ENCODE measurements at places on chromosomes 1 and 21. TPM values are rescaled to one million over a fixed set of nuclear protein-coding genes. Genes with fewer than 3 reads are reported as not detected.

GPR37L1 gene
- total RNA-seq: not detected

GRCh38 chr1:208595745-208596144 lies 351.6 kb upstream of the PLXNA2 start:
- no peak for DNase-seq

GRCh38 chr21:22063140-22063539 lies 1064.9 kb downstream of the NCAM2 start:
- DNase-seq: no peak

DNA sequence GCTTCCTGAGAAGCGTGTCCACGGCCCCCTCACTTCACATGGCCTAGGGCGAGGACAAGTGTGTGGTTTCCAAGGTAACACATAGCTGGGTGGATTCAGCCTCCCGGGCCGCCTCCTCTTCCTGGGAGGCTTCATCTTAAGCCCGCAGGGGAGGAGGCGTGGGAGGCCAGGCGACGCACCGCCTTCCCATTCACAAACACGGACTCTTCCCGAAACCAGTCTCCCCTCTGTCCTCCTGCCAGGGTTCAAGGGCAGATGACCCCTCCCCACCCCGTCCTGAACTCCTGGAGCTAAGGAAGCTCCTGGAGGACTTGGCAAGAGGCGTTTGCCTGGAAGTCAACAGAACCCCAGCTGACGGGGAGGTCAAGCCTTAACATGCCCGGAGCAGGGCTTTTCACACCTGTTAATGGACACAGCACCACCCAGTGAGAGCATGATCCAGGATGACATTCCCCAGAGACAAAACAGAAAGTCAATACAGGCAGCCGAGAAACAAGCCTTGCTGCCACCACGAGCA lies 56.7 kb downstream of the KCNN3 start:
- DNase-seq: no peak

- no peak for DNase-seq
Observed at GRCh38 chr1:184146202-184146601, 94.7 kb downstream of the TSEN15 start.

BEND5 gene
- total RNA-seq: 1.7 TPM

MYOG gene
- total RNA-seq: not detected

DNA sequence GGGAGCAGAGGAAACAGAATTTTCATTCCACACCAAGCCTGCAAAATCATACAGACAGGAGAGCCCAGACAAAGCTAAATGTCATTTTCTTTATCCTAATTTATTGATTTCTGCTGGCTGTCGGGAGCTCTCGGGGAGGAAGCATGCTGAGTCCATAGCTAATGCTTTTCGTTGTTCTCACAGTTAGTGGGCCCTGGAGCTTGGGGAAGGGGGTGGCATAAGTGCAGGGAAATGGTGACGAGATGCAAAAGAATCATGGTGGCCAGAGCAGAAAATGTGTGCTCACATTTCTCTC lies 202.4 kb downstream of the TOMM20 start:
- DNase-seq: no peak

DNA sequence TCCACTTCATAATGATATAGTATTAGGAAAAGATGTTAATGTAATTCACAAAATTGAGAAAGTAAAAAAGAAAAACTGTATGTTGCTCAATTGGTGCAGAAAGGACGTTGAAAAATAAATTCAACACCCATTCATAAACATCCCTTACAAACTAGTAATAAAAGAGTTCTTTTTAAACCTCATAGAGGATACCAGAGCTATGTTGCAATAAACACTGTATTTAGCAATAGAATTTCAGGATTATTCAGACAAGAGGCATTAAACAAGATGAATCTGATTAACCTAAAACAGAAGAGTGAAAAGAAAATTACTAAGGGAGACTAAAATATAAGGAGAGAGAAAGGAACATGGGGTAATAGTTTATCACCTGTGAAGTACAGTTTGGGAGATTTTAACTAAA lies 154.8 kb downstream of the NTPCR start:
- no peak for DNase-seq

RXRG gene
- total RNA-seq: not detected

SH2D1B gene
- not detected for total RNA-seq

ST6GALNAC3 gene
- total RNA-seq: 0.47 TPM

GRCh38 chr1:227747948-227748495 lies 12.8 kb downstream of the SNAP47 start:
- no peak for DNase-seq

DNA sequence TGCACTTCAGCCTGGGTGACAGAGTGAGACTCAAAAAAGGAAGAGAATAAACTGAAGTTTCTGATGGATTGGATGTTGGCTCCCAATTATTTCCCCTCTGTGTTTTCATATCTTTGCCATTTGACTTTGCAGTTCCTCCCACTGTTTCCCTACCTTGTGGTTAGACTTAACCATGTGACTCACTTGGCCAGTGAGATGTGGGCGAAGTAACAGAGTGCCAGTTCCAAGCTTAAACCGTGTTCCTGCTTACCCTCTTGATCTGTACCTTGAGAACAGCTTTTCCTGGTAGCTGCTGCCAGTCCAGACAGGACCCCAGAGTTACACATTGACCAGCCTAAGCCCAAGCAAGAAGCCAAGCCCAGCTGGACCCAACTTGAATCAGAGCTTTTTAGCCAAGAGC lies 323.4 kb downstream of the LTN1 start:
- no peak for DNase-seq

ZNF648 gene
- not detected for total RNA-seq

DNA sequence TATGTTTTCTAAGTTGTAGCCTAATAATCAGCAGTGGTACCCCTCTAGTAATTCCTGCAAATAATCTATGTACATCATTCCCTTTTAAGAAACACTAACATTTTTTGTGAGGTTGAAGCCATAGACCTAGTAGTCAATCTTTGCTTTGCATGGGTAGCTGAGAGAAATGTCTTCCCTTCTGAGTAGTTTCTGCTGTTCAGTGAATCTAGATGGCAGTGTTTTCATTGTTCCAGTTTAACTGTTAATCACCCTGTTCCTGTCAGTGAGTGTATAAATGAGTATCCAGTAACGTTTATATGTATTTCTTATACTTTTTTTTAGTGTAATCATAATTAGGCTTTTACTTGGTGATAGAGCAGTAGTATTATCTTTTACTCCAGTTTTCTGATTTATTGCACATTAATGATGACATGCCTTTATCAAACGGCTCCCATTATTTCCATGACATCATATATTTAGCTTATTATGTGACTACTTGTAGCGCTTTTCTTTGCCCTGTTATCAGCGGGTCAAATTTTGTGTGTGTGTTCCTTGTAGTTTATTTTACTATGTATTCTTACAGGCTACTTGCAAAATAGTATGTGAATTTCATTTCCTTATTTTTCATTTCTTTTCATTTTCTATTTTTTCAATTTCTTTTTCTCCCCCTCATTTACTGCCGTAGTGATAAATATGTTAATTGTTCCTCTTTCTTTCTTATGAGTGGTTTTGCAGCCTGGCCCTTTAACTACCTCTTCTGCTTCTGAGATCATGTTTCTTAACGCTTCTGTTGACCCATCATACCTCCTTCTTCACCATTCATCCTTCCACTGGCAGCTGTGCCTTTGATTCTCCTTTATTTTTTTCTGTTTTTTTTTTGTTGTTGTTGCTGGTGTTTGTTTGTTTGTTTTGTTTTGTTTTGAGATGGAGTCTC lies 18.8 kb downstream of the CEP350 start:
- no peak for DNase-seq

GRCh38 chr1:2529784-2530512 lies at the start of gene HES5:
Gene HES5 (minus strand): TSS chr1:2530263. CDS start chr1:2530164, 99 bp downstream.
- DNase-seq: no peak

GRCh38 chr1:148158341-148159003 lies 6.4 kb upstream of the NBPF11 start:
- DNase-seq: no peak

DNA sequence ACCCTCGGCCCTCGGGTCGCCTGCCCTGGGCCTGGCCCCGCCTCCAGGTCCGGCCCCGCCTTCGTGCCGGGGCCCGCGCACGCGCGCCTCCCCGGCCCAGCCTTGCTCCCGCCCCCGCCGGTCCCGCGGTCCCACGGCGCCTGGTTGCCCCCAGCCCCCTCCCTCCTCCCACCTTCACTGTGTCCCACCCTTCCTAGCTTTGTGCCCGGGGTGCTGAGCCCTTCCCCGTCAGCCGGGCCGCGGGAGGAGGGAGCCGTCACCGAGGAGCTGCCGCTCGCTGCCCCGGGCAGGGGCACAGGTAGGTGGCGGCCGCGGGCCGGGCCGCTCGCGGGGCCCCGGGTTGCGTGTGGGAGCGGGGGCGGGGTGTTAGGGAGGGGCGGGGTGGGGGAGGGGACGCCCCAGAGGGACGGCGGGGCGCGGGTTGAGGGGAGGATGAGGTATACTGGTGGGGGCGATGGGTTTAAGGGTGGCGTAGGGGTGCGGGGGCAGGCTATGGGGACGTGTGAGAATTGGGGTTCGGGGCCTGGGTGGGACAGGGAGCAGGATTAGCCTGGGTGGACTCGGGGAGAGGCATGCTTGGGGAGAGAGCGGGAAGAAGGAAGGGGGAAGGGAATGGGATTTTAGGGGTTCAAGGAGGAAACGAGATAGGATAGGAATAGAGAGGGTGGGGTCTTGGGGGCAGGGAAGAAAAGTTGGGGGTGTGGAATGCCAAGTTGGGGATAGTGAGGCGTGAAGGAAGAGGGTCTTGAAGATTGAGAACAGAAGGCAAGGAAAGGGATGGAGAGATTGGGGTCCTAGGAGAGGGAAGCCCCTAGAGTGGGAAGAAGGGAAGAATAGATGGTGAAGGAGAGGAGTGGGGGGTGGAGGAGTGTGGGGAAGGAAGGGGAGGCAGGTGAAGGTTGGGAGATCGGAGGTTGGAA lies at the start of gene LRRC42:
TSS of gene LRRC42 (plus strand) at position 99 of the 920 bp plus-strand sequence. CDS start 5,650 bp downstream, outside the sequence.
- DNase-seq: no peak

CFAP57 gene
- total RNA-seq: not detected

DNA sequence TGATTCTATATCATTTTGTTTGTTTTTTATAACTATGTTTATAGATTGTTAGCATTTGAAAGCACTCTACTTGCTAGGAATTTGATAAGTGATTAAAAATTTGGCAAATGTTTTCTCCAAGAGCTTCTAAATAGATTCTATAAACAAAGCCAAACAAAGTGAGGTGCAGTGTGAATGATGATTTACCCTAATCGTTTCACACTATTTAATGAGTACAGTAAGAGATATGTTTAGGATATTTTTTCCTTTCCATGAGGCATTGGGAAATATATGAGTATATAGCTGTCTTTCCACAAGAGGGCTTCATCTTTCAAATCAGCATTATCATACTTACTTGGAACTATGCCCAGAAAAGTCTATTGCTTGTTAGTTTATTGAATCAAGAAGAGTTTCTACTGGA lies 277.0 kb upstream of the BRINP3 start:
- DNase-seq: no peak

- DNase-seq: no peak
Observed at GRCh38 chr1:91744953-91745639, 140.9 kb downstream of the TGFBR3 start.

TSHB gene
- not detected for total RNA-seq

DNA sequence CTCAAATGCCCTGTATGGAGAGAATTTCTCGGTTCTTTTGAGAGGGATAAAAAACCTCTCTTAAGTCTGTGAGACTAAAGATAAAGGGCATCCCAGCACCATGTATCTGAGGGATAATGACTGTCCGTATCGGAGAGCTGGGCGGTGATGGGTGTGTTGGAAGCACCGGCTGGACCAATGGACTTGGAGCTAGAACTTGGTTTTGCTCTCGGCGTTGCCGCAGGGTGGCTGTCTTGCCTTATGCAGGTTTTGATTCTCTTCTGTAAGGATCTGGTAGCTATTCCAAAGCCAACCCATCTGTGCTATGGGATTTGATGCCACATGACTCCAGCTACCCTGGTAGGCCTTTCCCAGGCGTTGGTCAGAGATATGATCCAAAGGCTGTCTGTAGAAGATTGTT lies 348.8 kb downstream of the KIF26B start:
- DNase-seq: no peak

IL10RB gene
- total RNA-seq: 30.6 TPM

- DNase-seq: no peak
Observed at GRCh38 chr1:247211339-247211738, 39.5 kb upstream of the ZNF124 start.

DNA sequence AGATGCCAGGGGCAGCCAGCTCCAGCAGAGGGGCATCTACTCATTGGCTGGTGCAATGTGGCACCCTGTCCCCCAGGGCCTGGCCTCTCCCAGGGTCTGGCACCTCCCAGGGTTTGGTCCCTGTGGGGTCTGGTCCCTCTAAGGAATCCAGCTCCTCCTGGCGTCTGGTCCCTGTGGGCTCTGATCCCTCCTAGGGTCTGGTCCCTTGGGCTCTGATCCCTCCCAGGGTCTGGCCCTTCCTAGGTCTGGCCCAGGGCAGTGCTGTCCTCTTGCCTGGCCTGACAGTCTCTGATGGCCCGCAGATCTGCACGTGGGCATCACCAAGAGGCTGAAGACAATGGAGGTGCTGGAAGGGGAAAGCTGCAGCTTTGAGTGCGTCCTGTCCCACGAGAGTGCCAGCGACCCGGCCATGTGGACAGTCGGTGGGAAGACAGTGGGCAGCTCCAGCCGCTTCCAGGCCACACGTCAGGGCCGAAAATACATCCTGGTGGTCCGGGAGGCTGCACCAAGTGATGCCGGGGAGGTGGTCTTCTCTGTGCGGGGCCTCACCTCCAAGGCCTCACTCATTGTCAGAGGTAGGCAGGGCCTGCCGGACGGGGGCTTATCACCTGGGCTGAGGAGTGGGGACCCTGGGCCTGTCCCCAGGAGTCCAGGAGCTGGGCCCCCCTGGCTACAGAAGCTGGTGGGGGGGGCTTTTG lies 73.9 kb downstream of the OBSCN start:
- DNase-seq: no peak

IFI44L gene
- total RNA-seq: 4.5 TPM

DNA sequence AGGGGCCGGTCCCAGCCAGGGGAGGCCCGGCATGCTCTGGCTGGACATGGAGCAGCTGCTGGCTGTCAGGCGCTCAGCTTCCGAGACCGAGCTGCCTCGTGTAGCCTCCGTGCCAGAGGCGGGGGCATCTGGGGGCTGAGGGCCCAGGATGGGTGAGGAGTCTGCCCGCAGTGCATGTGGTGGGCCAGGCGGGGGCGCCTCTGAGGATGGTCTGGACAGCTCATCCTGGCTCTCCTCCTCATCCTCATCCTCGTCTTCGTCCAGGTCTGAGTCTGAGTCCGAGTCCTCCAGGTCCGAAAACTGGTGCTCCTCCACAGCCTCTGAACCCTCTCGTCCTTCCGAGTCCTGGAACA lies 28.9 kb upstream of the EDN2 start:
- no peak for DNase-seq

DNA sequence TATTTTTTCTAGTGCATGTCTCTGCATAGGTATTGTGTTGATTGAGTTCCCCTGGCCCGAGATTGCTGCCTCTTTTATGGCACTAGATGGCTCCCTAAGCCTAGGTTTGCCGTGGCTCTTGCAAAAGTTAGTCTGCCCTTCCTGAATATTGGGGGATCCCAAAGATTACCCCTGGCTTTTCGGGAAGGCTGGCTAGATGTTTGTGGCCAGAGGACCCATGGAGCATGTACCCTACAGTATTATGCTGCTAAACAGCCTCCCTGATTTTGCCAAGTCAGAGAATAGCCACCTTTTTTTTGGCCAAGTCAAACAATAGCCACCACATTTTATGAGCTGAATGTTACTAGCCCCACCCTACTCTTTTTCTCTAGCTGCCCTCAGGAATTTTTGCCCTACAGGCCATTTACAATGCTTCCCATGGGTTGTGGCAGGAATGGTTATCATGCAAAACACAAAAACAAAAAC lies 343.2 kb downstream of the OLFM3 start:
- DNase-seq: no peak

OR6K3 gene
- total RNA-seq: not detected

RNU1-4 gene
- 3,866 TPM for total RNA-seq

AMY1B gene
- total RNA-seq: not detected

DTL gene
- 0.06 TPM for total RNA-seq

All from CD4-positive, alpha-beta memory T cell (primary cell).